Stimulated activated CD4-positive, alpha-beta T cell treated with anti-CD3 and anti-CD28 coated beads, Interleukin-4, amount 100 ng/mL, for 1 hour (primary cell): ENCODE measurements at places on chromosomes 2 and 18.

DNA sequence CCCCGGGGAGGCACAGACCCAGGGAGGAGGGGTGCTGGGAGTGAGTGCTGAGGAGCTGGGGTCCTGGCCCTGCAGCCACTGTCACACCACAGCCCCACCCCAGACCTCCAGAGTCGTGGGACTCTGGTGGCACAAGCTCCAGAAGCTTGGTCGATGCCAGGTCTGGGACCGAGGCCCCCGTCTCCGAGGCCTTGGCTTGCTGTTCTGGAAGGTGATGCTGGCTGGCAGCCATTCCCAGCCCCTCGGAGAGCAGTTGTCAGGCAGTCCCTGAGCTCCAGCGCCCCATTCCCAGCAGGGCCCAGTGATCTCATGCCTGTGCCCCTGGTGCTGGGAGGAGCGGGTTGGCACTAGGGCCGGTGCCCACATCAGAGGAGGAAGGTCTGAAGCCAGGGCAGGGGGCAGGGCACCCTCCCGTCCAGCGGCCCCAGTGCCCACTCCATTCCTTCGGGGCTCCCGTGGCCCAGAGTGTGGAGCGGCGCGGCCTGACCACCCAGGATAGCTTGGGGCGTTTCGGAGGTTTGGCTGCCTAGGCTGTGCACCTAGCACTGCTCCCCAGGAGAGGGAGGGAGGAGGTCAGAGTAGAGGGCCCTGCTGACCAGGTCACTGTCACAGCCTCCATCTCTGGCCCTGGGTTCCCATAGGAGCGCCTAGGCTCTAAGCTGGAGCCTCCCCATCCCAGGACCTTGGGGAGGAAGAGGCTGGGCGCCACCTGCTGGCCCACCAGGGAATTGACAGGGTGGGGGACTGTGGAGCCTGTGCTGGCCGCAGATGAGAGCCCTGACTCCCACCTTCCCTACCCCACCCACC is 16.8 kb upstream of the ALPI start:
- peak; percentile 53 for DNase-seq

DNA sequence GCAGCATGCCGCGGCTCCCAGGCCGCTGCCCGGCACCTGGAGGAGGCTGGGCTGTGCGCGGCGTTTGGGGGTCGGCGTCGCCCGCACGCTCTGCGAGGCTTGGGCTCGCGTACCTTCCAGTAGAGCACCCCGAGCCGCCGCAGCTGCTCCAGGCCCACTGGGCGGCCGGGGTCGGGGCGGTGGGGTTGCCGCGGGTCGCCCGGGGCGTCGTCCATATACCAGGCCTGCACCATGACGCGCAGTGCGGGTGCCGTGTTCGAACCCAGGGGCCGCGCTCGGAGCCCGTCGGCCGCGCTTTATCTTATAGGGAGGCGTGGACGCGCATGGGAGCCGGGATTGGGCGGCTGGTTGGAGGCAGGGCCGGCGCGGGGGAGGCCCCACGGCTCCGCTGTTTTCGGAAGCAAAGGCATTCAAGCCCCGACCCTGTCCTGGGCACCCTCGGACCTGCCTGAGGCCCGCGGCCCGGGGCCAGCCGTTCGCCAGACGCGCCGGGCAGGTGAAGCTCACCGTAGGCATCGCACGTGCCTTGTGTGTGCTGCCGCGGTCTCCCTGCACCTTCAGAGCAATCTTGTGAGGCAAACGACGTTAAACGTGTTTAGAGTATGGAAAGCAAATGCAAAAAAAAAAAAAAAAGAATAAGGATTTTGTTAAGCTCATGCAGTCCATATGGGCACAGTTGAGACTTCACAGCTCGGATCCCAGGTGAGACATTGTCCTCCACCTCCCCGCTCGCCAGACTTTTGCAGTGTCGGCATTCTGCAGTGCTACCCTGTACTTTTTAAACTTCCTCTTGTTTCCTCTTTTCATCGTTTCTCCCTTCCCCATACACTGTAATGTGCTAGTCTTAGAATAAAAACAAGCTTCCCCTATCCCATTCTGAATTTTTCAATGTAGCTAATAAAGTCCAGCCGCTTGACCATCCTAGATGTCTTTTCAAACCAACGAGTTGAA is at the start of gene ADI1:
Gene ADI1 (minus strand): TSS at position 277 of the 951 bp plus-strand sequence. CDS start 44 bp downstream, at position 233.
- DNase-seq, result peak; percentile 79

DNA sequence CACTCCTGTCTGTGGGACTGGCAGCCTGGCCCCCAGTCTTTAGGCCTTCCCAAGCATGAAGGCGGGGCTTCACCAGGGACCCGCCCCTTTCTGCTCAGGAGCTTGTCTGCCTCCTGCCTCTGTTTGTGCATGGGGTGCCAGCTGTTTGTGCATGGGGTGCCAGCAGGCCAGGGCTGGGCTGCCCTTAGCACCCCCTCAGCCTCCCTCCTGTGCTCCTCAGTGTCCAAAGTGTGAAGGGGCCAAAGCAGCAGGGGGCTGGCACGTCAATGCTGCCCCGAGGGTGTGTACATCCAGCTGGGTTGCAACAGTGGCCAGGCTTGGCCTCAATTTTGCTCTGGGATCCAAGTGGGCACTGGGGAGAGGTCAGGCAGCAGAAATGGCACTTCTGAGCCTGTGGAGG is 298.0 kb upstream of the GALNT5 start:
- DNase-seq, result no peak

- no peak for DNase-seq
Measured at GRCh38 chr18:45324495-45325113, 290.7 kb upstream of the SLC14A2 start.

GRCh38 chr2:45698554-45698953 is 47.1 kb downstream of the PRKCE start:
- DNase-seq, result no peak

- DNase-seq, result no peak
Measured at GRCh38 chr18:26911840-26912239, 46.3 kb upstream of the AQP4 start.

DNA sequence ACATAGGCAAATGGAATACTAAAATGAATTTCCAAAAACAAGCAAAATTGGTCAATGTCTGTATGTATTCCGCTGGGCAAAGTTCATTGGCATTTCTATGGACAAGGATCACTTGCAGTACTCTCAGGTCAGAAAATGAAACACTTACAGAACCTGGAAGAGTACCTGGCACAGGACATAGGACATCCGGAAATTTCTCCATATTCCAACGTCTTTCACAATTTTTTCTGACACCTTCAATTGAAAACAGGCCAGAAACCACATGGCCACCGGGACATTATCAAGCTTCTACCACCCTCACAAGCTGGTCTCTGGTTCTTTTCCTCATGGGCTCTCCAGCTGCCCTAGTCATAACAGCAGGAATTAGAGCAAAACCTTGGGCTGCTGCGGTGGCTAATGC is 96.9 kb upstream of the MSH6 start:
- DNase-seq, result no peak

DNA sequence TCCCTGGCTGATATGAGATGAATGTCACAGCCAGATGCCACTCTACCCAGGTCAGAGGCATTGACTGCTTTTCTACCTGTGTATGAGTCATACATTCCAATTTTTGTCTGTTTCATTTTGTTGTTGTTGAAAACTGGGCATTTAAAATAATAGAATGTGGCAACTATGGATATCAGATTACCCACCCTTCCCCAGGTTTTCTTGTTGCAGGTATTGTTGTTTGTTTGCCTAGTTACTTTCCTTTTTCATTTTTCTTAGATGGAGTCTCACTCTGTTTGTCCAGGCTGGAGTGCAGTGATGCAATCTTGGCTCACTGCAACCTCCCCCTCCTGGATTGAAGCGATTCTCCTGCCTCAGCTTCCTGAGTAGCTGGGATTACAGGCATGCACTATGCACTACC is 70.2 kb downstream of the LRRC30 start:
- no peak for DNase-seq

DNA sequence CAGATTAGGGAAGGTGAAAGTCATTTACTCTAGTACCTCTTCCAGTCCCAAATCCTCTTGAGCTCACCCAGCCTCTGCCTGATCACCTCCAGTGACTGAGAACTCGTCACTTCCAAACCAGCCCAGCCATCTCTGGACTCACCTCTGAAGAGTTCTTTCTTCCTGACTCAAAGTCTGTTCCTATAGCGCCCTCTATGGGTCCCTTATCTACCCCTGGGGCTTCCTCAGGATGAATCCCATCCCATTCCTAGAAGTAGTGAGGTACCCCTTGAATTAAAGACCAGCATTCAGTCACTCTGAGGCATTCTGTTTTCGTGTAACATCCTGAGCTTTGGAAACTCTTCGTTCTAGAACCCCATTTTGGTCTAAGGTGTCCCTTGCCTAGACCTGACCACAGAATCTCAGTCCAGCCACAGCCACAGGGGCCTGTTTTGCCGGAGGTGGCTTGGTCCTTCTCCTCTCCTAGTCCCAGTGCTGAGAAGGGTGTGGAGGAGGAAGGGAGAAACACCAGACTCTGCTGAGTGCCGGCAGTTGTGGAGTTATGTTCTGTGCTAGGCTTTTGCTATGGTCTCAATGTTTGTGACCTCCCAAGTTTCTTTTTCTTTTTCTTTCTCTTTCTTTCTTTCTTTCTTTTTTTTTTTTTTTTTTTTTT is 32.7 kb downstream of the SIX3 start:
- DNase-seq, result no peak

GRCh38 chr18:41906528-41907146 is 48.4 kb upstream of the PIK3C3 start:
- DNase-seq, result peak; percentile 2

DNA sequence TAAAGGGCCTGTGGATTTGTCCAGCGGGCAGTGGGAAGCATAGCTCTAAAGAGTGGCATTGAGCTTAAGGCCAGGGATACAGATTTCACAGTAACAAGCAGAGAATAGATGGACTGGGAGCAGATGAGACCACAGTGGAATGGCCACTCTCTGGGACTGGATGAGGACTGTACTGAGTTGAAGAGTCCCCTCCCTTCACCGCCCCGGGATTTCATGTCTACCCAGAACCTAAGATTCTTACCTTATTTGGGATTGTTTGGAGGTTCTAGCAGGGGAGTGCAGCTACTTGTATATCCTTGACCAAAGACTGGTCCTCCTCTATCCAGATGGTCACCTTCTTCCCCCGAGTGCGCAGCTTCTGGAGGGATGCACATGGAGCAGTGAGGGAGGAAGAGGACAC is 28.0 kb upstream of the EFEMP1 start:
- no peak for DNase-seq

- DNase-seq, result no peak
Measured at GRCh38 chr2:219748671-219749570, 121.5 kb downstream of the SLC4A3 start.

DNA sequence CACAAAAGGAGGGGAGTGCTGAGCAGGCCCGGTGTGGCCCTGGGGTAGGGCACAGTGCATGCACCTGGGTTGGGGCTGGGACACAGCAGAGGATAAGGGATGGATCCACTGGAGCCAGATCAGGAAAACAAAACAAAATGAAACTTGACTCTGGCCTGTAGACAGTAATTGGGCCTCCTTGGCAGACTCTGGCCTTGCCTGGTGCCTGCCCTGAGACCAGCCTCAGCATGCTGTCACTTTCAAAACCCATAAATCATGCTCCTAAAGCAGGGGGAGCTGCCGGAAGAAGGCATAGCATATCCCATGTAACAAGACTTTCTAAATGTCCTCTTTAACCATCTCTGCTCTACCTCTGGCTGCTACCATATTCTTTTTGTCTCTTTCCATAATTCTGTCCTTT is 61.1 kb upstream of the IGFBP5 start:
- no peak for DNase-seq

DNA sequence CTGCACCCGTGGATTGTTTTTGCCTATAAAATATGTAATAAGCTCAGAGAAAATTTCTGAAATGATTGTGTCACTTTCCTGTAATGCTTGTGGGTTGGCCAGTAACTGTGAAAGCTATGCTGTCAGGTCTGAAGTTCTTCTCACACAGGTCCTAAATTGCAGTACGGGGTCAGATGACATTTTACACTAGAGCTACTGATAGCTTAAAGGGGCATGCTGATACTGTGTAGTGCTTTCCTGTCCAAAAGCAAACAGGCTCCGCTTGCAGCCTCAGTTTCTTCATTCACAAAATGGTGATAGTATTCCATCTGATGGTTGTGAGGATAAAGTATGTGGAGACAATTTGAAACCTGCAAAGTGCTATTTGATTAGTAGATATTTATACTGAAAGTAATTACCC is 7.6 kb upstream of the FARSB start:
- DNase-seq, result no peak

DNA sequence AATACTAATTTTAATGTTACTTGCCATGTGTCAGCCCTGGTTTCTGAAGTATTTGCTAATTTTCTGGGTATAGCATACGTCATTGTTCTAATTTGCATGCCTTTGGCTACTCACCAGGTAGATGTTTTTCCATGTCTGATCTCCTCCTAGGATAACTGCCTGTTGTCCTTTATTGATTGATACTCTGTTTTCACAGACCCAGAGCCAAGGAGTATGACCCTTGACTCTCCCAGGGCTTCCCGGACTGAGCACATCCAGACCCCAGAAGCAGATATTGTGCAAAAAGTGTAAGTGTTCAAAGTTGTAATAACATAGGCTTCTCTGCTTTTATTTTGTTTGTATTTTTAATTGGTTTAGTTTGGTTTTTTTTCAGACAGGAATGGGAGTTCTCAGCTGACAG is 53.8 kb downstream of the SUMO1 start:
- DNase-seq, result no peak

GRCh38 chr18:30385684-30386083 is 656.9 kb downstream of the DSC3 start:
- DNase-seq, result no peak

GRCh38 chr2:203077451-203077850 is 62.8 kb downstream of the NBEAL1 start:
- DNase-seq, result no peak

DNA sequence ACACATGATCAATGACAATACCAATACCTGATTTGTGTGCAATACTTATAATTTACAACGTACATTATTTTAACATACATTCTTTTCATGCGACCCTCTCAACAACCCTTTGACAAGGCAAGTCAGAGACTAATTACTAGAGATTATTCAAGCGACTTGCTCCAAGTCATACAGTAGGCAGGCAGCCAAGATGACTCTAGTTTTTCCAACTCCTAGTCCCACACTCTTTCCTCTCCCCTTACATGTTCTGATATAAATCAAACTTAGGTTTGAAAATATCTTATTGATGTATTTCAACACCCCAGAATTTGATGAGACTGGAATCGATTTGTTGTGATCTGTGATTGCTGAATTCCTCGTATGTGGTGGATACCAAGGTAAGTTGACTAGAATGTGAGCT is 8.0 kb upstream of the CYP27C1 start:
- DNase-seq, result no peak

DNA sequence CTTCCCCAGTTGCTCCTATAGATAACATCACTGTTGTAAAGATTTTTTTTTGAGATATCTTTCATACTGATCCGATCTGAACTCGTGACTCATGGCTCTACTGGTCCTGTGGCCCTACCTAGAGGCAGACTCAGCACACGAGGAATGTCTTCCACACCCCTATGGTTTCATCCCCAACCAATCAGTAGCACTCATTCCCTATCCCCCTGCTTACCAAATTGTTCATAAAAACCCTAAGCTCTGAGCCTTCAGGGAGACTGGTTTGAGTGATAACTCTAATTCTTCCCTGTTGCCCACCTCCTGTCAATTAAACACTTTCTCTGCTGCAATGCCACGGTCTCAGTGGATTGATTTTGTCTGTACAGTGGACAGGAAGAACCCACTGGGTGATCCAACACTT is 4.2 kb upstream of the SAP130 start:
- DNase-seq, result no peak

DNA sequence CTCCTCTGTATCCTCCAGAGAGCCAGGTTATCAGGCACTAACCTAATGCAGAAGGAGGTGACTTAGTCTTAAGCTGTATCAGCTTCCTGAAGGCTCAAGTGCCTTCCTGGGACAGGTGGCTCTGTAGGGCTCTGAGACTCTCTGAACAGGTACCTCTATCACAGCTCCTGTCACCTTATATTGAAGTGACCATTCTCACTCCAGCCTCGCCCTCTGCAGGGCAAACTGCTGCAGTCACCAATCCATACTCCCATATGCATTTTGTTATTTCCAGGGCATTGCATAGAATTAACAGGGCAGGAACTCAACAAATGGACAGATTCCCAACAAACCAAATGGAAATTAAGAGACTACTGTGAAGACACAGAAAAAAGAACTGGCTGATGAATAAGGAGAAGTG is 203.0 kb upstream of the REV1 start:
- no peak for DNase-seq
